Panc1 (cell line): ENCODE measurements at places on chromosomes 4 and X. TPM values are rescaled to one million over a fixed set of nuclear protein-coding genes. Genes with fewer than 3 reads are reported as not detected.

DNA sequence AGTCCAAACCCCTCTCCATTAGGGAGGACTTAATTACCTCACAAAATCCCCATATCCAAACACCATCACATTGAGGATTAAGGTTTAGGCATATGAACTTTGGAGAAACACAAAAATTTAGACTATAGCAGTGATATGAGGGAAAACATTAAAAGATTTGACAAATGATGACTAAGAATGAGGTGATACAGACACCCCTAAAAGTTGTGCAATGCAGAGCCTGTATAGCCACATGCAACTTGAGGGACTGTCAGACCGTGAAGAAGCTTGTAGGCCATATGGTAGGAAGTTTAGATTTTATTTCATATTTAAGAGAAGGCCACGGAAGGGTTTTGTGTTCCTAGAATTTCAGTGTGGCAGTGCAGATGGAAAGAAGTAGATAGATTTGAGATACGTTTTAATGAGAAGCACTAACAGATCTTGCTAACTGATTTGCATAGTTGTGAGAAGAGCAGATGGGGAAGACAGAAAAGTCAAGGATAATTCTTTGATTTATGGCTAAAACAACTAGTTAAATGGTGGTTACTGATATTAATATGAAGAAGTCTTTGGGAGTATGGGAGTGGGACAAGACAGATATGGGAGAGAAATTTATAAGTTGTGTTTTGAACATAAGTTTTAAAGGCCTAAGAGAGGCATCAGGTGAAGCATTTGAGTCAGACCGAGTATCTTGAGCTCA lies 5.5 kb upstream of the FIP1L1 start:
- no peak for DNase-seq

DNA sequence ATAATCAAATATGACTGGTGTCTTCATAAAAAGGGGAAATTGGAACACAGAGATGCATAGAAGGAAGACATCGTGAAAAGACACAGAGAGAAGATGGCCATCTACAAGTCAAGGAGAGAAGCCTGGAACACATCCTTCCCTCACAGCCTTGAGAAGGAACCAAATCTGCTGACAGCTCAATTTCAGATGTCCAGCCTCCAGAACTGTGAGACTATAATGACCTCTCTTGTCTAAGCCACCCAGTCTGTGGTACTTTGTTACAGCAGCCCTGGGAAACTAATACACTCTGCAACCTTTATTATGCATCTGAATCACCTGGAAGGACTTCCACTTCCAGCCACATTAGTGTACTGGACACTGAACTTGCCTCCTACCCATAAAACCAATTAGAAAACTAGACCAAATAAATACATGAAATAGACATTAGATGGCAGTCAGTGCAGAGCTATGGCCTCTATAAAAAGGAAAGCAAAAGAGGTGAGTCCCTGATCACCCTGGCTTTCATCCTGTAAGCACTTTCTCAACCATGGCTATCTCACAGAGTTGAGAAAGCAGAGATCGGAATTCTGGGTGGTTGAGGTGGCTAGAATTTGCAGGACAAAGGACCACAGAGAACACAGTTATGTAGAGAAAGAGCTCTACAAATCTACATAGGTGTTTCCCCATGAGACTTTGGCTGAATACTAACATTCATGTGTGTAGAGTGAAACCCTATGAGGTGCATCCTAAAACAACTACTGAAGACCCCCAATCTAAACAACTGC lies 25.7 kb downstream of the GAB3 start:
- no peak for DNase-seq

GRCh38 chr4:1956631-1957030 lies 52.1 kb downstream of the NELFA start:
- no peak for DNase-seq

DNA sequence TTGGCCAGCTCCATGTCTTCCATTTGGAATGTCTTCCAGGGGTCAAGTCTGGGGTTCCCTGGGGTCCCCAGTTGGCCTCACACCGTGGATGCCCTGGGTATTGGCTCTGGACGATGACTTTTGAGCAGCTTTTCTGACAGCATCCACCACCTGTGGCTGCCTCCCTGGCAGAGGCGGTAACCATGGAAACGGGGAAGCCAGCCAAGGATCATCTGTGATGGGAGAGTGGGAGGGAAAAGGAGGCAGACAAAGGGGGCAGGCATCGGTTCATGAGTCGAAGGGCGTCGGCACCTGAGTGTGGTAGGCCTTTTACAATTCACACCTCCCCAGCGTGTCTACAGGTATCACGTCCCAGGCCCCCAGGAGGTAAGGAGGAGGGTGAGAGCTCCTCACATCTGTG lies 152.2 kb downstream of the ASMT start:
- DNase-seq = no peak

DNA sequence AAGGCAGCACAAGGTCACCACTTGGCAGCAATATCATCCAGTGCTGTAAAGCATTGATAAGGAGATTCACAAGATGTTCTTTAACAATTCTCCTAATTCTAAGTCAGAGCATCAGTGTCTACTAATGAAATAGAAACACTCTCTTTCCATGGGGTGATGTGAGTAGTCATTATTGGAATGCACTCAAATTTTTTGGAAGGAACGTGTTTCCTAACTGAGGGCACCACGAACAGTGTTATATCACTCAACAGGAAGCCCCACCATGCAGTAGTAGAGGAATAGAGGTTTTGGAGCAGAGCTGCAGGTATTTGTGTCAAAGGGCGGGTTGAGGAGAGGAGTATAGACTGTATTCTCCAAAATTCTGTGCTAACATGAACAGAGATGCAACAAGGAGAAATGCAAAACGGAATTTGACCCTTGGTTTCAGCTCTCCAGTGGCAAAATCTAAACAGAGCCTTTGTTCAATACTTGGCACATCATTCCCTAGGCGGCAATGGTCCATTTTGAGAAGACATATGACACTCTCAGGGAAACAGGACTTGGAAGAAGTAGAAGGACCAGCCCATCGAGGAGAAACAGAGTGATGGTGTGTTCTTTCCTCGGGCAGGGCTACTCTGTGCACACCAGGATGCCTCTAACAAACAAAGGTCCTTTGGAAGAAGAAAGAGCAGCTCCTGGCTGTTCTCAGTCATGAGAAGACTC lies 98.9 kb downstream of the CPEB2 start:
- no peak for DNase-seq

- DNase-seq = no peak
Measured at GRCh38 chrX:19075754-19076153, 46.5 kb downstream of the ADGRG2 start.

DNA sequence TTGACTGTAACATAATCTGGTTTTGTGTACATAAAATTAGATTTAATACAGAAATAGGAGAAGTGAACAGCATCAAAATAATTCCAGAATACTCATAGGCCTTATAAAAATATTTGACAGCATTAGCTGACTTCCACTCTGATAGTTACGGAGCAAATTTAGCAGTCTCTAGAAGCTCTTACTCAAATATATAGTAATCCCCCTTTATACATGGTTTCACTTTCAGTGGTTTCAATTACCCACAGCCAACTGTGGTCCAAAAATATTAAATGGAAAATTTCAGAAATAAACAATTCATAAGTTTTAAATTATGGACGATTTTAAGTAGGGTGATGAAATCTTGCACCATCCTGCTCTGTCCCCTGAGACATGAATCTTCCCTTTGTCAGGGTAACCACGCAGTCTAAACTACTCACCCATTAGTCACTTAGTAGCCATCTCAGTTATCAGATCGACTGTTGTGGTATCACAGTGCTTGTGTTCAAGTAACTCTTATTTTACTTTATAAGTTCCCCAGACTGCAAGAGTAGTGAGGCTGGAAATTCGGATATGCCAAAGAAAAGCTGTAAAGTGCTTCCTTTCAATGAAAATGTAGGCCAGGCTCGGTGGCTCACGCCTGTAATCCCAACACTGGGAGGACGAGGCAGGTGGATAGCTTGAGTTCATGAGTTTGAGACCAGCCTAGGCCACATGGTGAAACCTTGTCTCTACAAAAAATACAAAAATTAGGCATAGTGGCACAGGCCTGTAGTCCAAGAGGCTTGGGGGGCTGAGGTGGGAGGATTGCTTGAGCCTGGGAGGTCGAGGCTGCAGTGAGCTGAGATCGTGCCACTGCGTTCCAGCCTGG lies 17.2 kb upstream of the RTL9 start:
- DNase-seq = no peak

- no peak for DNase-seq
Measured at GRCh38 chr4:108626056-108626455, 5.7 kb downstream of the RPL34 start.

GRCh38 chr4:91914176-91914804 lies 389.5 kb upstream of the GRID2 start:
- no peak for DNase-seq

EXOC1L gene
- total RNA-seq = not detected

VEGFC gene
- total RNA-seq = 15.7 TPM
